ENCODE measurements at places on chromosomes 3 and 15. TPM values are rescaled to one million over a fixed set of nuclear protein-coding genes. Genes with fewer than 3 reads are reported as not detected.

Gene CAMK1
- 36.9 TPM for polyA plus RNA-seq

DNA sequence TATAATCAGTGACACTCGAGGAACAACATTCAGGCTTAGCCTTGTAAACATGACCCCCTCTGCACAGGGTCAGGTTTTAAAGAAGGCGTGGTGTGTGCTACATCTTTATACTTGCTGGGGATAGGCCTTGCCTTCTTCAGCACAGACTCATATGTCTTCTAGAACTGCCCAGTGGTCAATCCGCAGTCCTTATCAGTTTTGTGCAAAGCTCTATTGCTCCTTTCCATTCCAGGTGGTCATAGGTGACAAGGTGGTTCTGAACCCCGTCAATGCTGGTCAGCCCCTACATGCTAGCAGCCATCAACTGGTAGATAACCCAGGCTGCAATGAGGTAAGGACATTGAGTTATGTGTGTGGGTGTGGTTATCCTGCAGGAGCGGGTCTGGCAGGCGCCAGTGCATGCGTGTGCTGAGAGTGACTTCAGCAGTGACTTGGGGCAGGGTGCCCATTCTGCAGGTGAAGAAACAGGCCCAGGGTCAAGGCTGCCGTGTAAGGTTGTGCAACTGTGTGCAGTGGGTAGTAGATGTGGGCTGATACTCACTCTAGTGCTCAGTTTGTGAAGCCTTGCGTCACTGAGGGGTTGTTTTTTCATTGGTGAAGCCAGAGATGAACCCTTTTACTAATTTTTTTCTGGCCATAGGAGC is 150.9 kb downstream of the ITPR1 start:
- H3K4me3 ChIP-seq, result no peak overlapping the region
- no peaks in the 10 kb centered on the region for H3K27me3 ChIP-seq
- H3K36me3 ChIP-seq, result peaks cover 8% of the 10 kb centered on the region
- H3K4me1 ChIP-seq, result no peaks in the 10 kb centered on the region
- no peak overlapping the region for H3K27ac ChIP-seq

DNA sequence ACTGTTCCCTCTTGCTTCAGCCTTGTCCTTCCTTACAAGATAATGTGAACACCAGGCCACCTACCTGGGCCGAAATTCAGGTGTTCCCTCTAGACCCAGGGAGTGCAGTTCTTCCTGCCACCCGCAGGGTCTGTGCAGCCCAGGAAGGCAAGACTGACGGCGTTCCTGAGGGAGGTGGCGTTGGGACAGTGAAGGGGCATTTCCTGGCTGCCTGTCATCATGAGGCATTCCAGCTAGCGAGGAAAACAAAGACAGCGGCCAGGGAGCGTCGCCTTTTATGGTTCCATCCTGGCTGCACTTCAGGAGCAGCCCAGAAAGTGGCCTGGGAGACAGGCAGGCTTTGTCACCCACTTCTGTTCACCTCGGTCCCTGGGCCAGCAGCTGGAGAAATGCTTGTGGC is 84.8 kb upstream of the WNT5A start:
- no peaks in the 10 kb centered on the region for H3K27me3 ChIP-seq
- no peak for DNase-seq
- no peaks in the 10 kb centered on the region for H3K36me3 ChIP-seq
- peaks cover 14% of the 10 kb centered on the region for H3K4me1 ChIP-seq
- no peak overlapping the region for H3K4me3 ChIP-seq
- no peak overlapping the region for H3K27ac ChIP-seq

- no peak overlapping the region for H3K4me3 ChIP-seq
- H3K4me1 ChIP-seq, result no peaks in the 10 kb centered on the region
- H3K36me3 ChIP-seq, result no peaks in the 10 kb centered on the region
- H3K27ac ChIP-seq, result no peak overlapping the region
Measured at GRCh38 chr3:3201611-3202010, 22.1 kb upstream of the CRBN start.

Gene MESP1
- 1.0 TPM for polyA plus RNA-seq
